ENCODE measurements at places on chromosomes 4 and X.
A peak's percentile ranks its signal among the peaks of the same experiment; 100 is the strongest.

DNA sequence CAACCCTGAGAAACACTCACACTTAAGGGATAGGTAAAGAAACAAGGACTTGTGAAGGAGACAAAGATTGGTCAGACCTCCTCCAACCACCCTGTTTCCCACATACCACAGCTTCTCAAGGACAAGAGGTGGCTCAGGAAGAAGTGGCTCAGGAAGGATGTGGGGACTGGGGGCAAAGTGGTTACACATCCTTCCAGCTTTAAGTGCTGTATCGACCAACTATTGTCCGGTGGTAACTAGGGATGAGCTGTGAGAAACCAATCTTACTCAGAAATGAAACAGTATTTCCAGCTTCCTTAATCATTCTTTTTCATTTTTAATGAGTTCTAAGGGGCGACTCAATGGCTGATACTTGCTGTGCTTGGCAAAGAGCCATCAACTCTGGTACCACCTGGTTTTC is 8.5 kb upstream of the LHFPL1 start:
- no peak for DNase-seq

- no peak for DNase-seq
Observed at GRCh38 chr4:20318909-20319277, 67.2 kb downstream of the SLIT2 start.

GRCh38 chr4:84220990-84221389 is 278.1 kb downstream of the NKX6-1 start:
- no peak for DNase-seq

DNA sequence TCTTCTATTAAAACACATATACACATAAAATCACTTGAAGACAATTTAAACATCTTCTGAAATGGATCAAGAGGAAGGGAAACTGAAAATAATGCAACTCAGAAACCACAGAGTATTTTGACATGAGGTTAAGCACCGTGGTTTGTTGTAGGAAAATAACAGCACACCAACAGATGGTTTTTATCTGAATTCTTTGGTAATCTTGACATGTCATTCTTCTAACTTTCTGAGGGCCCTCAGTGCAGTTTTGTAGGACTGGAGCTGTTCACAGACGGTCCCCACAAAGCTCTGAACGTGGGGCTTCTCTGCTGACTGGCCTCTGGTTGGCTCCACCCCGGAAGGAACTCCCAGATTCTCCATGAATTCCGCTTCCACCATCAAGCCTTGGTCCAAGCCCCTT is 16.0 kb upstream of the TLR8 start:
- no peak for DNase-seq

DNA sequence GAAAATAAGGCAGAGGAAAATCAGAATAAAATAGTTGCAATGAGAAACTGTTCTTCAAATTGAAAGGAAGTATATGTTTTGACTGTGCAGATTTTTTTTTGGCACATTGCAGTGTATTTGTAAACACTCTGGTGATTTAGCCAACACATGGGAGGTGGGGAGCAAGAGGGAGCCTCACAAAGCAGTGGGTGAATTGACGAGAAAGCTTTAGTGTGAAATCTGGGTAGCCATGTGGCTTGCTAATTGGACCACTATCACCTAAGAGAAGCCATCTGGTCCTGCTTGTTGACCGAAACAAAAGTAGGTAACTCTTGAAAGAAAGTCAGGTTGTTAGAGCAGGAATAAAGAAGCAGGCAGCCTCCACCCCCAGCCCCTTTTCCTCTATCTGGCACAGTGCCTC is 10.4 kb downstream of the CLCN5 start:
- no peak for DNase-seq

GRCh38 chrX:130851569-130851968 is 51.4 kb downstream of the ENOX2 start:
- DNase-seq = no peak

- DNase-seq = no peak
Observed at GRCh38 chr4:105622269-105622668, 69.8 kb downstream of the ARHGEF38 start.

- DNase-seq = no peak
Observed at GRCh38 chrX:132433551-132433950, 55.3 kb downstream of the MBNL3 start.

DNA sequence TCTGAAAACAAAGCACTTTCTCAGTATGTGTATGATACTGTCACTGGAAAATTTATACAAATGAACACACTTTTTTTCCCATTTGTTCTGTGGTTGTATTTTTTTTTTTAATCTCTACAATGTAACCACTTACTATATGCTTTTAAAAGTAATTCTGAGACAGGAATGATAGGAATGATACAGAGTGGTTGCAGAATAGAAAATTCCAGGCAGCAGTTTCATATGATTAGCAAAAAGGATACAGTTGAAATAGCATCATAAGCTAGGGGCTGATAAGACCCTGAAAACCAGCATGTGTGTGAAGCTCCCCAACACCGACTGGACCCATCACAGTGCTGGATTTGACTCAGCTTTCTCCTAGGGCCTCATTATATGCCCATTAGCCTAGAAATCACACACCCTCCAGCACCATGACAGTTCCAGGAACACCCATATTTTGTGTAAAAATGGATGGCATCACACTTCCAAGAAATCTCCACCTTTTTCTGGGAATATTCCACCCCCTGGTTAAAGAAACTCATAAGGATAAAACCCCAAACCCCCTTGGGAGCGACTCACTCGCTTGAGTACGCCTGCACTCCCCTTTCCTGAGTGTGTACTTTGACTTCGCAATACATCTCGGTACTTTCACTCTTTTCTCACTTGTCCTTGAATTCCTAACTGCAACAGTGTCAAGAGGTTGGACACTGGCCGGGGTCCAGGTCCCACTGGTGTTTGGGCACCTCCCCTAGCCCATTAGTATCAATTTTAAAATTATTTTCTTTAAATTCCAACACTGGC is 77.4 kb upstream of the AGA start:
- no peak for DNase-seq

GRCh38 chr4:181728305-181728966 is 514.8 kb upstream of the TENM3 start:
- no peak for DNase-seq

DNA sequence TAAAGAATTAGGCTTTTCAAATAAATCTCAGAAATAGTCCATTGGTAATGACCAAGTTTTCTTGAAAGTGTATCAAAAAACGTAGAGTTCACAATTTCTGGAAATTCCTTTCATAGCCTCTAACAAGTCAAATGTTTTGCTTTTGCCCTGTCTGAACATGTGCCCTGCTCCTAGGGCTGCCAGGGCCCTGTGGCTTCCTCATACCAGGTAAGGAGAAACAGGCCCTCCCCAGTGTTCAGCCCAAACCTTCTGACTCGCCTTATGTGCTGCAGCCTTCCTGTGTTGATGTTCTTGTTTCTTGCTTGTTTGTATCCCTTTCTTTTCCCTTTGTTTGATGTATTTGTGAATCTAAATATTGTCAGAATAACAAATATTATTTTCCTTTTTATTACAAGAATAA is 146.1 kb upstream of the PACRGL start:
- DNase-seq = no peak

GRCh38 chrX:107880054-107880610 is 54.5 kb downstream of the MID2 start:
- no peak for DNase-seq

GRCh38 chr4:101914761-101915160 is 124.2 kb downstream of the BANK1 start:
- no peak for DNase-seq

DNA sequence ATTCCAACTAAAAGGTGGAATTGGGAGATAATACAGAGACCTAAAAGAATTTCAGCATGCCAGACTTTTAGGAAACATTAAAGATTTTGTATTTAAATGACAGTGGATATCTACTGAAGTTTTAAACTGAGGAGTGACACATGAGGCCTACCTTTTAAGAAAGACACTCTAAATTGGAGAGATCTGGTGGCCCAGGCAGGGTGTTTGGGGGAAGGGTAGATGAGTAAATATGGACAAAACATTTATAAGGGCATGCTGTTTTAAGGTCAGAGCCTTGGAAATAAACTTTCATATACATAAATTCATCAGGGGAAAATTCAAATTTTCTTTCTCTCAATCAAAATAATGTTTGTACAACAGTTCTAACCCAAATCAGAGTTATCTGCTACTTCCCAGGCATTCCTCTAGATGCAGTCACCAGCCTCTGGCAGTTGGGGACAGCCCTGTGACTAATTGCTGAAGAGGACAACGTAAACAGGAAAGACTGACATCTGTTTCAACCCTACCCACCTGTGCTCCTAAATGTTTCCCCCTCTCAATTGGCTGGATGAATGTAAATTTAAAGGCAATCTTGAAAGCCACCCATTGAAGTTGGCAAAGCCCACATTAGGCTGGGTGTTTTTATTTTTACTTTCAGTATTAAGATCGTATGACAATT is 1646.9 kb upstream of the ADGRL3 start:
- peak; percentile 5 for DNase-seq

DNA sequence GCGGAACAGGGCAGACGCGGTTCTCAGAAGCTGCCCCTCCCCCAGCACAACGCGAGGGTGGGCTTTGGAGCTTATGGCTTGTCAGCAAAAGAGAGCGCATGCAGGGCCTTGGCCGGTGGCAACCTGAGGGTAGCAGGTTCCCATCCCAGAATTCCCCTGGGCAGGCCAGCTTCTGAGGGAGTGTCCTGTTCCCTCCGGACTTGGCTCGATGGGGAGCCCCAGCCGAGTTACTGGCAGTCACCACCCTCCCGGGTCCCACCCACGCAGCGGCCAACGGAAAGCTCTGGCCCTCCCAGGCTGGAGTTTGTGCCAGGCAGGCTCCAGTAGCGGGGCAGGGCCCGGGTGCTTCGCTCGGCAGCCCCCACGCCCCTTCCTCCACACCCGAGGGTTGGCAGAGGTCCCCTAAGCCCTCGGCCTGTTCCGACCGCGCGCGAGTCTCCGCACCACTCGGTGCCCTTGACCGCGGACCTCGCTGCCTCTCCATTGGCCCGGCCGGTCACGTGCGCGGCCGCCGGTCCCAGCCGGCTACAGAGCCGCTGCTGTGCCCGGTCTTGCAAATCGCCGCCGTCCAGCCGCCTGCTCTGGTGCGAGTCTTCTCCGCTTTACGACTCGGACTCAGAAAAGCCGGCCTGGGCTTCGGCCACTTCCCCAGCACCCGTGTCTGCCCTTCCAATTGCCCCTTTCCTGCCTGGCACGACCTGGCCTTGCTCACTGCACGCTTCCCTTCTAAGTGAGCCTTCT is 20.9 kb upstream of the MTM1 start:
- peak; percentile 19 for DNase-seq

DNA sequence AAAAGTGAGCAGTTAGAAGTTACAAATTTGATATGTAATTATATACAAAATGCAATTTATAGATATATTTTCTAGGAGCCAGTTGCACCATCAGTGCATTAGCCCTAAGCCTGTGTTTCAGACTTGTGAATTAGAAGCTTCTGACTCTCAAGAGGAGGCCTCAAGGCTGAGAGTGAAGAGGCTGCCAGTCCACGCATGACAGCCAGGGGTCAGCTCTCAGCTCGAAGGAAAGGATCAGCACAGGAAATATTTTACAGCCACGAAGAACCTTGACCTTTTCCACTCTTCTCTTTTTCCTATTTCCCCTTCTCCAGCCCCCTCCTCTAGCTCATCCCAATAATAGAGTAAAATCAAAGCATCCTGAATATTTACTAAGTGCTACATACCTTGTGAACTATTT is 642.4 kb downstream of the TRIML1 start:
- DNase-seq = no peak

DNA sequence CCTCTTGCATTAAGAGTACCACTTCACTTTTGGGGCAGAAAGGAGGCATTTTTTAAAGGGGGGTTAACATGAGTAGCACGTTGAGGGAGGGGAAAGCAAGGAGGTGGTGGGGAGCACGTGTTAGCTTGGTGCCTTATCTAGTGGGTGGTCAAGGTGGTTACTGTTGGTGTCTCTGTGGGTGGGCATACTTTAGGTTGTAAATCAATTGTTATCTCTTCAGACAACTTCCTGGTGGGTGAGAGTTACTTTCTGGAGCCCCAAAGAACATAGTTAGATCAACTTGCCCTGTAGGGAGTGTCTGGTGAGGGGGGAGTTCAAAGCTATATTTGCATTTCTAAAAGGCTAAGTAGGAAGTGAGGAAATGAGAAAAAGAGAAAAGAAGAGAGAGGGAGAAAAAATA is 297.7 kb upstream of the CLNK start:
- no peak for DNase-seq

DNA sequence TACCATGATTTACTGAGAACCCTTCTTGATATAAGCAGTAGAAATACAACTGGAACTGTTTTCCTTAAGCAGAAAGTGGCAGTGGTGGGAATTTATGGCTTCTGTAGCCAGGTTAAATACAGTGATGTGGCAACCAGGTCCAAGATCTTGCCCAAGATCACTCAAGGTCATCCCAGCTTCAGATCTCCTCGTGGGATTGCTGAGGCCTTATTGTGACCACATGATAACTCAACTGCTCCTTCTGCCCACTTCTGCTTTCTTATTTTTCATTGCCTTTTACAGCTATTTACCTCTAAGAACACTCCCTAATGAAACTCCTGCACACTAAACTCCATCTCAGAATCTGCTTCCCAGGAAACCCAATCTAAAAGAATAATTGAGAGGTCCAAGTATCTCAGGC is 12.4 kb upstream of the CYBB start:
- no peak for DNase-seq

DNA sequence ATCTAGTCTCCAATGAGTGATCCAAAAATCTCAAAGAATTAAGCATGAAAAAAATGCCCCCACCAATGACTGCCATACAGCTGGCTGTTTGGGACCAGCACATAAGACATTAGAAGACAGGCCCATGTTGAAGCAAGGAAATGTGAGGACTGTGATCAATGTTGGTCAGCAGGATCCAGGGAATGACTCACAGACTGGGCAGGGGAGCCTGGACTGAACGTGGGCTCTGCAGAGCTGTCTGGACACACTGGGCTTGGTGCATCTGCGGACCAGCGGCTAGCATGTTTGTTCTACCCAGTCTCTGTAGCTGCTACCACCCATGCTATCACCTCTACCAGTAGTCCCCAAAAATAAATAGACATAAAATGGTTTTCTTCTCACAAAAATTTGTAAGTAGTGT is 108.6 kb downstream of the PALLD start:
- no peak for DNase-seq

DNA sequence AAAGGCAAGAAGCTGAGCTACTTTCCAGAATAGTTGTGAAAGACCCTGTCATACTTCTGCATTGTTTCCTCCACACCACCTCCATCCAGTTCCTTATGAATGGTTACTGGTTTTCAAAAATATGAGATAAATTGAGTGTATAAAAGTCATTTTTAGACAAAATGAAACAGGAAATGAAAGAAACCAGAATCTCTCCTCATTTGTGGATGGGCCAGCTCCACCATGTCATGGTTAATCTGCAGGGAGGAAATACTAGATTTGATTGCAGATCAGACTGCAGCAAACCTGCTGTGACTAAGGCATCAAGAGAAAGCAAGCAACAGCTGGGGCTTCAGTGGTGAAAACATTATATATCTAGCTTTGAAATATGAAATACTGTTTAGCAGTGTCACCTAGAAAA is 23.8 kb downstream of the F9 start:
- DNase-seq = no peak

DNA sequence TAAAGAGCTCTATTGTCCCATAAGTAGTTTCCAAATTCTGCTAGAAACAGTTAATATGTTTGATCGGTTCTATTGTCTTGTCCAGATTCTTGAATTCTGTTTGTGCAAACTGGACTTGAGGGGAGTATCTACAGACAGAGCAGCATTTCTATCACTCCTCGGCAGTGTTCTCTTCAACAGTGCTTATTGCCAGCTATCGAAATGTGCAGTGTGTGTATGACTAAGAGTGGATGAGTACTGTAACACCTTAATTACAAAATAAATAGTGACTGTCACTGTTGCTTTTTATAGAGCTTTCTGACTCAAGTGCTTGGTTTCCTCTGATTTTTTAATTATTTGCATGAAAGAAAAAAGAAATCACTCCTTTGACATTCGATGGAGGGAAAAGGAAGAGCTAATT is 274.6 kb downstream of the RPA4 start:
- no peak for DNase-seq

GRCh38 chr4:47974566-47974965 is 41.9 kb downstream of the CNGA1 start:
- no peak for DNase-seq

All from activated naive CD4-positive, alpha-beta T cell treated with anti-CD3 and anti-CD28 coated beads for 36 hours (primary cell).